CD4-positive, alpha-beta T cell treated with Interleukin-15 for 1 hour (primary cell): ENCODE measurements at places on chromosomes 13 and 19.
A peak's percentile ranks its signal among the peaks of the same experiment; 100 is the strongest.

DNA sequence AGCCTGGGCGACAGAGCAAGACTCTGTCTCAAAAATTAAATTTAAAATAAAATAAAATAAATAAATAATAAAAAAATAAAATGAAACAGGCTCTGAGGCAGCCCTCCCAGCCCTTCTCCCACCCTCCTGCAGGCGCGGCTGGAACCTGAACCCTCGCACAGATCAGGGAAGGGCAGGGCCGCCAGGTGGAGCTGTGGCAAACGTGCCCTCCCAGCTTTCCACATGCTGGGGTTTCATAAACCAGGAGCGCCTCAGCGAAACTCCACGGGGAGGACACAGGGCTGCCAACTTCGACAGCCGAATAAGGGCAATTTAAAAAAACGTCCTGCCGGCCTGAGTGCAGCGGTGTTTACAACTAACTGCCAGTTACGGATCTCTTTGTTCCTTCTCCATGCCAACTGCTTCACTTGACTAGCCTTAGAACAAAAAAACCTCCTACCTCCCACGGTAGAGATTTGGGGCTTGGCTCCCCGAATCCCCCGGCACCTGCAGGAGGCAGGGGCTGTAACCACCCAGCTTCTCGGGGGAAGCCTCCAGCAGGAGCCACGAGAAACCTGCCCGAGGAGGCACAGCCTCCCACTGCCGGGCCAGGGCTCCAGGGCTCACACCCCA, 15.9 kb downstream of the ZNF787 start:
- peak; percentile 62 for DNase-seq

- no peak for DNase-seq
These were observed 67.6 kb upstream of the C13orf46 start for GRCh38 chr13:114041493-114041892.

DNA sequence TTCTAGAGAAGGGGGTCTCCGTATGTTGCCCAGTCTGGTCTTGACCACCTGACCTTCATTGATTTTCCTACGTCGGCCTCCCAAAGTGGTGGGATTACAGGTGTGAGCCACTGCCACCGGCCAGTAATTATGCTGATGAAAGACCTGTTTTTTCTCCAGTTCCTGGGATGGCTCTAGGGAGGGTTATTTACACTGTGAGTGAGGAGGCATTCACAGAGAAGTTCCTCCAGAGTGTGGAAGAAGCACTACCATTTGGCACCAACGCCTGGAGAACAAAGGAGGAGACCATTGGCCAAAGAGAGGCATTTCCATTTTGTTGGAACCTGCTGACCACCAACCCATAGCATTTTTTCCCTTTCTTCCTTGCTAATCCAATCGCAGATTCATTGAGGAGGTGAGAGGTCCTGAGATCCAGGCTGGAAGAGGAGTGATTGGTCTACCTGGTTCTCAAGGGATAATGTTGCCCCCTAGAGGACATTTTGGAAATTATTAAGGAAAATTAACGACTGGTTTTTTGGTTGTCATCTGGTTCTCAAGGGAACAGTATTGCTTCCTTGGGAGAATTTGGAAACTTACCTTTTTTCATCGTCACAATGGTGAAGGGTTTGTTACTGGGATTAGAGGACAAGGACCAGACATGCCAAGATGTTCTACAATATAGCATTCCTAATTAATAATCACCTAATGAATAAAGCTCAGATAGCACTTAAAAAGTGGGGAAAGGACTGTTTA, 5.5 kb upstream of the SAE1 start:
- no peak for DNase-seq

DNA sequence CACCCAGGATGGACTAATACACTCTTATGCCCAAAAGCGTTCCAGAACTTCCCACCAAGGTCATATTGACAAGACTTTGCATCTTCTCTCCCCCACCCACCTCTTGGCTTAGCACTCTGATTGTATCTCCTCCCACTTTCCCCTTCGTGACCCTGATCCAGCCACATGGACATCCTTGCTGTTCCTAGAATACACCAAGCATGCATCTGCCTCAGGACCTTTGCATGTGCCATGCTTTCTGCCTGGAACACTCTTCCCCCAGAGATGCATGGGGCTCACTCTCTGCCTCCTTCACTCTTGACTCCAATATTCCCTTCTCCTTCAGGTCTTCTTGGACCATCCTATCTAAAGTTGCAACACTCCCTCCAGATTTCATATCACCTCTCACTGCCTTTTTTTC, 16.2 kb upstream of the LAIR1 start:
- DNase-seq = no peak

DNA sequence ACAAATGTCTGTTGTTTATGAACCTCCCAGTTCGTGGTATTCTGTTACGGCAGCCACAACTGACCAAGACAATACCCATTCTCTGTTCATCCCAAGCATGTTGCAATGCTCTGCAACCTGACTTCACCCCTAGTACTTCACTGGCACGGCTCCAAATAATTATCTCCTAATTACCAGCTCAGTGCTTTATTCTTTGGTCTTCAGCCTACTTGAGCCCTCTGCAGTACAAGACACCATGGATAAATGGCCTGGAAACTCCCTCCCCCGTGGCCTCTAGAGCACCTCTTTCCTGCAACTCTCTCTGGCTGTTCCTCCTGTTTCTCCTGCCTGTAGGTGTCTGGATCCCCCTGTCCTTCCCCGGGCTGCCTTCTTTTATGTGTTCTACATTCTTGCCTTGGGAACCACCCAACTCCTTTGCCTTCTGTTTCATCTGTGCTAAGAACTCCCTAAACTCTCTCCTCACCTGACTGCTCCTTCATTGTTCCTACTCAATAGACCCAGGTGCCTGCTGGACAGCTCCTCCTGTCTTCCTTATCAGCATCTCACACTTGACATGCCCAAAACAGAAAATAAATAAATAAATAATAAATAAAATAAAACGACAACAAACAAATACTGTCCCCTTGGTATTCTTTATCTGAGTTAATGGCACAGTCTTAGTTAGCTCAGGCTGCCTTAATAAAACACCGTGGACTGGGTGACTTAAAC, 200.4 kb upstream of the IPO5 start:
- no peak for DNase-seq

- no peak for DNase-seq
These were observed 121.5 kb upstream of the SLC10A2 start for GRCh38 chr13:103187721-103188156.

- no peak for DNase-seq
These were observed 146.7 kb downstream of the SOX1 start for GRCh38 chr13:112213467-112214255.

DNA sequence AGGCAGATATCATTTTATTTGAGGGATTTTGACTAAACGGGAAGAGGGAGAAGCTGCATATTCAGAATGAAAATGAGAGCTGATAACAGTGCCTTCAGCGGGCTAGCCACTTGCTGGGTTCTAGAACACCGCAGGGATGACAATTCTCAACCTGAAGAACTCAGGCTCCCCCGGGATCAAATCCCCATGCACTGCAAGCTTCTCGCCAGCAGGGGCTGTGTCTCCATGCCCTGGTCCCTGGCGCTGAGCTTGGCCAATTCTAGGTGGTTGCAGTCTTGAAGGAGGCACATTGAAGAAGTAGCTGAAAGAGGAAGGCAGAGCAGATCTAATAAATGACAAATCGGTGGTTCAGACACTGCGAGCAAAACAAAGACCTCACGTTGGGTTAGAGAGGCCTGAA, 128.7 kb downstream of the UQCRFS1 start:
- no peak for DNase-seq

DNA sequence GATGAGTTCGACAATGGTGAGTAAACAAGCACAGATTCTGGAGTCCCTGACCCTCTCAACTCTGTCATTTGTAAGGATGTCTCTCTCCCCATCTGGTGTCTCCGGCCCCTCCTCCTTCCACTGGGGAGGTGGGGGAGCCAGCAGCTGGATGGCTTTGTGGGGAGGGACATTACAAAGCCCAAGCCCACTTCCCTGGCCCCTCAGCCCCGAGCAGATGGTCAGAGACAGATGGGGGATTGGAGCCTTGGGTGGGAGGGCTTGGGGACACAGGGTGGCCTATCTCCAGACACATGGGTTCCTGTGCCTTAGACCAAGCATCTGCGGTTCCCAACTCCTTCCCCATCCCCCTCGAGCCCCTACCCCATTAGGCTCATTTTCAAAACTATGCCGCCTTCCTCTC, 2.5 kb downstream of the TIMM50 start:
- no peak for DNase-seq

- no peak for DNase-seq
These were observed 1.7 kb upstream of the IFT88 start for GRCh38 chr13:20565115-20565736.

- DNase-seq = no peak
These were observed 86.5 kb upstream of the FBXL3 start for GRCh38 chr13:77113496-77113895.

- no peak for DNase-seq
These were observed 5.1 kb downstream of the ZNF599 start for GRCh38 chr19:34767951-34768350.

DNA sequence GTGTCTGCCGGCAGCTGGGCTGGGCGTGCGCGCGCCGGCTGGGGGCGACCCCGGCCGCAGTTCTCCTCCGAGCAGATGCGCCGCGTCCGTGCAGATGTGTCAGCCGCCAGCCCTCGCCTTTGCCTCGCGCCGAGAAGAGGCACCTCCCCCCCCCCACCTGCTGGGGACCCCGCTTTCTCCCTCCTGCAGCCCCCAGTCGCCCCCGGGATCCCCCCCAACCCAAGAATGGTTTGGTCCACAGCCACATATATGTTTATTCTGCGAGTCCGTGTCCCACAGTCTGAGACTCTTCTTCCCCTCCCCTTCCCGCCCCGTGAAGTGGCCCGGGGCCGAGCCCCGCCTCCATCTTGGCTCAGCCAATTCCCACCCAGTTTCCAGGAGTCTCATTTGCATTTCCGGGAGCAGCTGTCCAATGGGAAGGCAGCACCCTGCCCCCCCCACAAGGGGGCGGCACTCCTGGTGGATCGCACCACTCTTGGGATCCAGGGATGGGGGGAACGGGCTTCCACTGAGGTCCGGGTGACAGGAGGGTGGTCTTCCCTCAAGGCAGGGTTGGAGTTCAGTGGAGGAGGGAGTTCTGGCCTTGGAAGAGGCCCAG, 8.6 kb downstream of the ISOC2 start:
- DNase-seq = peak; percentile 62

DNA sequence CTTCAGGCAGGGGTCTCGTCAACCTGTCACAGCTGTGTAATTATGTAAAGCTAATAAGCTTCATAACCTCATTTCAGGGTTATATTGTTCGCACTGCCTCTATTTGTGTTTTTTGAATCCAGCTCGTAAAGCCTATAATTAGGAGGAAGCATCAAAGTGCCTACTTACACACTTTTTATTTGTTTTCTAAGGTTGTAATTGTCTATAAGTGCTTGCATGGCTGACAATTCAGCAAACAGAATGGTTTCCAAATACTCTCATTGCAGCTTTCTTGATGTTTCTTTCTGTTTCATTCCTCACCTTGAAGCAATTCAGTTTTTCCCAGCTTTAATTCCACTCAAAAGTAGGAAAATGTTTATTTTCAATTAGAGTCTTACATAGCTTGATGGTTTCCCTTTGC, 336.3 kb downstream of the HS6ST3 start:
- no peak for DNase-seq

DNA sequence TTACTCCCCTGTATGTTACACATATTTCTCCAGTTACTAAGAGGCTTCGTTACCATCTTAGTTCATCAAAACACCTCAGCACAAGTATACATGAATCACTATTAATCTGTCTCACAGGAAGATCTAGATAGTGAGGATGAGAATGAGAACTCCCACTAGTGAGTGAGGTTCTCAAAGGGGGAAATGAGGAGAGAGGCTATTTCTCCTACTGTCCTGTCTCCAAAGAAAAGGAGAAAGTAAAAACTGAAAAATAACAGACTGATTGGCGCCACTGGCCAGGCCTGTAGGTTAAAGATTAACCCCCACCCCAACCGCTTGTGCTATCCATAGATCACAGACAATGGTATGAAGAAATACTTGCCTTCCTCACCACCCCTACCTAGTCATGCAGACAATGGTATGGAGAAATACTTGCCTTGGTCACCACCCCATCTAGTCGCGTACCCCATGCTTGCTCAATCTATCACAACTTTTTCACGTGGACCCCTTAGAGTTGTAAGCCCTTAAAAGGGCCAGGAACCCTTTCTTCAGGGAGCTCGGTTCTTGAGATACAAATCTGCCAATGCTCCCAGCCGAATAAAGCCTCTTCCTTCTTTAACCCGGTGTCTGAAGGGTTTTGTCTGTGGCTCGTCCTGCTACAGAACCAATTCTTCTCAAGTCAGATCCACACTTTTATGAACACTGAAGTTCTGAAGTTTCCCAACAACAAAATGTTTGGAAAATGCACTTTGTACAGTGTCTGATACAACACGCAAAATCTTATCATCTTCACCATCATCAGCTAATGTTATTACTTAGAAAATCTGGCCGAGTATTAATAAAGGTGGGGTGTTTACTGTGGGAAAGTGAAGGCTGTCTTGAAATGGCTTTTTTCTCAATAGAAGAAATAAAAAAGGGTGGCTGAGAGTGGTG, 598.1 kb downstream of the UQCRFS1 start:
- no peak for DNase-seq
